ENCODE measurements at places on chromosomes 2 and 18.

DNA sequence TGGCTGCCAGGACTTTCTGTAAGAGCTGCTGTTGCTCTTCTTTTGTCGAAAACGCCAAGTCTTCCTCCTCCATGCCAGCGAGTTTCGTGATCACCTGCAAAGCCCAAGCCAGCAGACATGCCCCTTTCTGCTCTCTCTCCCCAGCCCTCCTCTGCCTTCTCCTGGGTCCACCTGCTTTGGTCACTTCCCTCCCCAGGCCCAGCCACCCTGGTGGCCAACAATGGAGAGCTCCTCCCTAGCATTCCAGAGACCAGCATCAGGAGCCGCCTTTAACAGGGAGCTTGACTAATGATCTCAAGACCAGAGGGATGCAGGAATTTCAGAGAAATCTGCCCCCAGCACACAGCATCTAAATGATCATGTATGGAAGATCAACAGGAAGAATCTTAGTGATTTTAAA is 34.6 kb downstream of the ERCC3 start:
- no peak for DNase-seq

DNA sequence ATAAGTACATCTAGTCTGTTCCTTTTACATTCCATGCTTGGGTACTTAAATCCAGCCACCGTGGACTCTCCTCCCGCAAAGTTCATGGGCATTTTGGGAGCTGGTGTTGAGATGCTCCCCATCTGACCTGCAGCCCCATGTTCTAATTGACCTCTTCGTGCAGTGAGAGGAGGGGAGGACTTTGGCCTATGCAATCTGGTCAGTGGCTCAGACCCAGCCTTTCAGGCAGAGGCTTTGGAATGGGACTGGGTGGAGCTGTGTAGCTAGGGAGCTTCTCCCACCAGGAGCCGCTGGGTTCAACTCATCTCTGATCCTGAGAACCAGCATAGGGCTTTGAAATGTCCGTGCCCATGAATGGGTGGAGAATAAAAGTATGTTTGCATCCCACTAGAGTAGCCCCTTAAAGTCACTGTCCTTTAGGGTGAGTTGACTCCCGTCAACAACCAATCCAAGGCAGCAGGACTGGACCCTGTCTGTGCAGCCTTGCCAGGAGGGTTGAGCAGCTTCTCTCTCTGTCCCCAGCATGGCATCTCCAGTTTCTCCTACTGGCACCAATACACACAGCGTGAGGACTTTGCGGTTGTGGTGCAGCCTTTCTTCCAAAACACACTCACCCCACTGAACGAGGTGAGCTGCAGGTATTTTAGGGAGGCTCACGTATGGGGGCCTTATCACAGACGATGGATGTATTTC is 120.0 kb upstream of the PPP1CB start:
- no peak for DNase-seq

DNA sequence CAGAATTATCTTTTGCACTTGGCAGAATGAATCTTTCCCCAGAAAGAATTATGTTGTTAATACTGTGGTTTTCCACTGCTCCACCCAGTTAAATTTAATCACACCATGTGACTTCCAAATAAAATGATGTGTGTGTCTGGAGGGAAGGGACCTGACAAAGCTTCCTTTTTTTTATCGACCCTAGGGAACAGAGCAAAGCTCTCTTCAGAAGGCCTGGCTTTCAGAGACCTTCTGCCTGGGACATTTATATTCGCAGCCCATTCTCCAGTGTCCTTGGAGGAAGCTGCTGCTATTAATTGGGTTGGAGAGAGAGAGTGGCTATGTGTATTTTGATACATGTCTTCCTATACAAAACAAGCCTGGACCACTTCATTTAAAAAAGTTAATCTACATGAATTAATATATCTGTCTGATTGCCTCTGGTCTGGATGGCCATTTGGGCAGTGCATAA is 233.7 kb downstream of the PRKCE start:
- DNase-seq: no peak

DNA sequence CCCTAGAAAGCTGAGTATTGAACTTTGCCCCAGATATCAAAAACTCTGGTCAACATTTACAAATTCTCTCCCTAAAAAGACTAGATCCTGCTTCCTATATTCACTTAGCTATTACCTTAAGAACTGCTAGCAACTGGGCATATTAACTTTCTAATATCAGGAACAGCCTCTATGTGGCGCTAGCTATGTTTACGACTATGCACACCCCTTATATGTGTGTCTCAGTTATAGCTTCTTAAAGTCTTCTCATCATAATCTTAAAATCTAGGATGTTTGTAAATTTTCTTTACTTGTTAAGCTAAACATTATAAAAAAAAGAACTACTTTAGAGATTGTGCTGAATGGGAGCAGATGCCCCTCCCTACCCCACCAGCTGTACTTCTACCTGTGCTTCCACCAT is 1.7 kb upstream of the STAMBP start:
- no peak for DNase-seq

GRCh38 chr2:144030791-144031190 is 489.1 kb downstream of the ZEB2 start:
- no peak for DNase-seq

GRCh38 chr18:44467718-44468117 is 213.0 kb upstream of the SETBP1 start:
- DNase-seq: no peak

DNA sequence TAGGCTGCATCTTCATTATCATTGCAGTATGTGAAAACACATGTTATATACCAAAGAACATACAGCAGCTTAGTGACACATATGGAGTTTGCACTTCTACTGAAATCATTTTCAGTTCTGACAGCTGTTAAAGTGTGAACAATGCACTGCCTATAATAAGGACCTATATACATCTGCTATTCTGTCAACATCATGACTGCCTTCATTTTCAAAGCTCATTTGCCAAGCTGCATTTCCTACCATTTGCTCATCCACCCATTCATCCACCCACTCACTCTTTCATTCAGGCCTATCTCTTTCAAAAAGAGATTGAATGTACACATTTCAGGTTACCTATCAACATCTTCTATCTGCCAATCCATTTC is 81.7 kb upstream of the STK17B start:
- no peak for DNase-seq

GRCh38 chr2:107376909-107377308 is 449.8 kb upstream of the RGPD4 start:
- no peak for DNase-seq

DNA sequence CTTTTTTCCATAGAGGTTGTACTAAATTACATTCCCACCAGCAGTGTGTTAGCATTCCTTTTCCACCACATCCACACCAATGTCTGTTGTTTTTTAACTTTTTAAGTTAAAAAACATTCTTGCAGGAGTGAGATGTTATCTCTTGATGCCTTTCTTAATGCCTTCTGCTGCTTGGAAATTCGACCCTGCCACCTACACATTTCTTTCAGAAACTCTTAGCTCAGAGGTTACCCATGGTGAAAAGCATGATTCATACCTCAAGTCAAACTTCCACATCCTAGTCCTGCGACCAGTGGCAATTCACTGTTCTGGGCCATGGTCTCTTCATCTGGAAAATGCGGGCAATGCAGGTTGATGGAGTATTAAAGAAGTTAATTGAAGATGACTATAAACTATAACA is 12.7 kb upstream of the HNMT start:
- DNase-seq: peak; percentile 63

DNA sequence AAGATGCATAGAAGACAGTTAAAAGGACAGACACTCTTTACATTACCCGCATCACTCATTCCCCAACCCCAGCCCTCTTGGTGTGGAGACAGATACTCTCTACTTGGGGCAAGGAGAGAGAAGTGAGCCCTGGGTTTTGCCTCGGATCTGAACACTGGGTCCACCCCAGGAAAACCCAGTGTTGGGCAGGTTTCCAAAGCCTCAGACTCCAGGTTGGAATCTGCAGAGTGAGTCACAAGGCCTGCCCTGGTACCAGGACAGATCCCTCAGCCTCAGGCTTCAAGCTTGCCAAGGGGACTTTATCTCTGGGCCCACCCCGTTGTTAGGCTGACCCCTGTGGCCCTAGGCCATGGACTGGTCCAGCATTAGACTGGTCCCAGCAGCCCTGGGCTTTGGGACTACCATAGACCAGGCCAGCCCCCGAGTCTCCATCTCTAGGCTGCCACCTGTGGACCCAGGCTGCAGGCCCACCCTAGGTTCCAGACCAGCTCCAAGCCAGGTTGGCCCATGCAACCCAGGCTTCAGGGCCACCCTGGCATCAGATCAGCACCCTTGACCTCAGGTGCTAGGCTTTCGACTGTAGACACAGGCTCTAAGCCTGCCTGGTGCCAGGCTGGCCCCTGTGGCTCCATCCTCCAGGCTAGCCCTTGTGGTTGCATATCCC is 112.8 kb downstream of the GULP1 start:
- DNase-seq: no peak

- DNase-seq: peak; percentile 78
These were observed 20.3 kb downstream of the SLC8A1 start for GRCh38 chr2:40431600-40431955.

- DNase-seq: peak; percentile 9
These were observed 110.6 kb upstream of the PXDN start for GRCh38 chr2:1854729-1855547.

GRCh38 chr2:186570604-186571003 is 19.3 kb upstream of the ITGAV start:
- DNase-seq: no peak

DNA sequence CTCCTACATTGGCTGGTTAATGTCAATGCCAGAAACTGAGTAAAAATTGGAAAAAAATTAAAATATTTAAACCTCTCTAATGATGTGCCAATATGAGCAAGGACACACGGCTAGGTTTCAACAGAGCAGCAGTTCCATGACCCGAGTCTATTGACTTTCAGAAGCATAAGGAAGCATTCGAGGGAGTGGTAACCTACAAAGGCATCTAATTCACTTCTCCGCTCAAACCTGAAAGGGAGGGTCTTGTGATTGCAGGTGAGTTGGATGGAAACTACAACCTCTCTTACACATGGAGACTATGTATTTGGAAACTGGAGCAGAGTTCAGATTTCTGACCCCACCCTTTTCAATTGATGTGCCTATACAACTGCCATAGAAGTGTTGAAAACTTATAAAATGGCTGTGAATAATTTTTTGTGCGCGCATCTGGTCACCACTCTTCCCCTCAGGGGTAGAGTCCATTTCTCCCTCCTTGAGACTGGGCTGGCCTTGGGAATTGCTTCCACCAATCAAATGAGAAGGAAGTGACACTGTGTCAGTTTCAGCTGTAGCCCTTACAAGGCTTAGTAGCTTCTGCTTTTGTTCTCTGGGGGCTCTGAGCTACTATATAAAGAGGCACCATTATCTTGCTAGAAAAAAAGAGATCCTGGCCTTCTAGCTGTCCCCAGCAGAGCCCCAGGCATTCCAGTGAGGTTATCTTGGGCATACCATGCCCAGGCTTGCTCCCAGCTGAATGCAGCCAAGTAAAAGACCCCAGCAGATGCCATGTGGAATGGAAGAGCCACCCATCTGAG is 278.0 kb downstream of the EPHA4 start:
- no peak for DNase-seq

GRCh38 chr2:68387408-68388350 is 22.6 kb downstream of the PLEK start:
- DNase-seq: no peak

- no peak for DNase-seq
These were observed 6.8 kb downstream of the MEIS1 start for GRCh38 chr2:66441581-66442320.

DNA sequence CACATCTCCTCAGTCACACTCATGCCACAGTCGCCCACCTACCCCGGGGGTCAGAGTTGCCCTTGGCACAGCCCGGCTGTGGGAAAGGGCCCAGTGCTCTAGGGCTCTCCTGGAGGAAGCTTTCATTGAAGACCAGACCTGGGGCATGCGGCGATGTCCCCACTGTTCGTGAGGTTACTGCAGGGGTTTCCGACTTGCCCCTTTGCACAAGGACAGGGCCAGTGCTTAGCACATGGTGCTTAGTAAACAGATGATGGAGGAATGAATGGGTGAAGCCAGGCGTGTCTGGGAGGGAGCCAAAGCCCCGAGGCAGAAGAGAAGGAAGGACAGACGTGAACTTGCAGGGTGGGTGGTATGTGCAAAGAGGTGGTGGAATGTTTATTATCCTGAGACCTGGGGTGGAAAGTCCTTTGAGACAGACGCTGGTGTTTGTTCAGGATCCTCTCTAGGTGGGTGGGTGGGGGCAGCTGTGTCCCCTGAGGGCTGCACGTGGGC is 205.9 kb upstream of the ARL4C start:
- DNase-seq: no peak

- no peak for DNase-seq
These were observed 129.0 kb upstream of the MYCN start for GRCh38 chr2:15811367-15811766.

DNA sequence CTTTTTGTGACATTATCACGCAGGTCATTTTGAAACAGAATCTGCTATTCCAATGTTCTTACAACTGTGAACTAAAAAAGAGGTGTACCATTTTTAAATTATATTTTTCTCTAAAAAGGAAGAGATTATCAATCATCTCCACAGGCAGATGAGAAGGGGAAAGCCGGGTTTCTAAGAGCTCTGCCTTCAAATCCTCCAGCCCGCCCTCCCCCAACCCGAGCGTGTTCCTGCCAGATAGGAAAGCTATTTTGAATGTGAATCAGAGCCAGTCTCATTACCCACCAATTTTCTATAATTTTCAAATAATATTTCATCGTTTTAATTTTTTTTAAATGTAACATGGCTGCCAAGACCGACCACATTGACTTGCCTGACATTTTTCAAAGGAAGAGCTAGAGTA is 65.9 kb downstream of the KCNF1 start:
- no peak for DNase-seq

Data from skeletal muscle cell (primary cell).